ENCODE measurements at places on chromosomes 1 and 21. TPM values are rescaled to one million over a fixed set of nuclear protein-coding genes. Genes with fewer than 3 reads are reported as not detected.

Gene OR2T4
- not detected for total RNA-seq

Gene TNFRSF8
- not detected for total RNA-seq

Gene TFF2
- not detected for total RNA-seq

Gene SMG7
- total RNA-seq, result 33.4 TPM

Gene OR2T35
- total RNA-seq, result not detected

- DNase-seq, result peak; percentile 77
- H3K27ac ChIP-seq, result peak overlapping the region; percentile 88
- H3K36me3 ChIP-seq, result no peaks in the 10 kb centered on the region
- H3K4me3 ChIP-seq, result no peak overlapping the region
- H3K4me1 ChIP-seq, result peaks cover 18% of the 10 kb centered on the region
Observed at GRCh38 chr1:27504588-27505419, 14.8 kb upstream of the WASF2 start.

DNA sequence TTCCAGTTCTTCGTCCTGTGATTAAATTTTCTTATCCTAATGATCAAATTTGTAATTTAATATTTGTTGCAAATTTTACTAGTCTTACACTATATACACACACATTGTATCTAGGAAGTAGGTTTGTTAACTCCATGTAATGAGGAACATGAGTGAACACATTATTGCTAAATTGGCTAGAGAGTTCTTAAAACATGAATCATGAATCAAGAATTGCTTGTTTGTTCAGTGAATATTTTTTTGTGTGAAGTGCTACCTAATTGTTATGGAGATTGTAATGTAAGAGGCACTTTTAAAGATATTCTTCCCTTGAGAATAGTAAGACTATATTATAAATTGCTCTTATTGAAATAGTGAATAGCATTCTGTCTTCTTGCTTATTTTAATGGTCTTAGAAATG lies 4.6 kb downstream of the GPSM2 start:
- no peak overlapping the region for H3K27ac ChIP-seq
- H3K36me3 ChIP-seq, result no peaks in the 10 kb centered on the region
- H3K4me3 ChIP-seq, result no peak overlapping the region
- no peak for DNase-seq
- H3K27me3 ChIP-seq, result peaks cover 12% of the 10 kb centered on the region
- H3K4me1 ChIP-seq, result peaks cover 10% of the 10 kb centered on the region

GRCh38 chr1:235919833-235920441 lies 53.2 kb upstream of the LYST start:
- H3K36me3 ChIP-seq, result no peaks in the 10 kb centered on the region
- DNase-seq, result peak; percentile 49
- peaks cover 54% of the 10 kb centered on the region for H3K27me3 ChIP-seq
- H3K27ac ChIP-seq, result no peak overlapping the region
- peaks cover 12% of the 10 kb centered on the region for H3K4me1 ChIP-seq
- no peak overlapping the region for H3K4me3 ChIP-seq

Measured in neural progenitor cell (in vitro differentiated cells).